ENCODE measurements at places on chromosomes 1 and 21. TPM values are rescaled to one million over a fixed set of nuclear protein-coding genes. Genes with fewer than 3 reads are reported as not detected.

The TPTE gene
- total RNA-seq = not detected

The IFNGR2 gene
- 42.4 TPM for total RNA-seq

The SMG7 gene
- 18.3 TPM for total RNA-seq

The CELA2A gene
- total RNA-seq = not detected

The APOBEC4 gene
- total RNA-seq = not detected

The MROH9 gene
- not detected for total RNA-seq

The UMODL1 gene
- total RNA-seq = not detected

The ZNF648 gene
- total RNA-seq = not detected

The GLMP gene
- 34.2 TPM for total RNA-seq

The PLD5 gene
- under 0.01 TPM for total RNA-seq

The GPR37L1 gene
- under 0.01 TPM for total RNA-seq

- DNase-seq = peak; percentile 7
Observed at GRCh38 chr1:112268408-112268807, 127.6 kb upstream of the CTTNBP2NL start.

- DNase-seq = no peak
Observed at GRCh38 chr1:92538048-92538412, 51.3 kb upstream of the GFI1 start.

GRCh38 chr1:212037900-212038299 is 2.4 kb downstream of the DTL start:
- peak; percentile 74 for DNase-seq

GRCh38 chr1:8078176-8078671 is 52.1 kb upstream of the ERRFI1 start:
- DNase-seq = peak; percentile 94

- no peak for DNase-seq
Observed at GRCh38 chr1:36156329-36157114, 562 bp downstream of the MAP7D1 start.

GRCh38 chr1:228454238-228454637 is 32.9 kb upstream of the RNF187 start:
- DNase-seq = peak; percentile 49

DNA sequence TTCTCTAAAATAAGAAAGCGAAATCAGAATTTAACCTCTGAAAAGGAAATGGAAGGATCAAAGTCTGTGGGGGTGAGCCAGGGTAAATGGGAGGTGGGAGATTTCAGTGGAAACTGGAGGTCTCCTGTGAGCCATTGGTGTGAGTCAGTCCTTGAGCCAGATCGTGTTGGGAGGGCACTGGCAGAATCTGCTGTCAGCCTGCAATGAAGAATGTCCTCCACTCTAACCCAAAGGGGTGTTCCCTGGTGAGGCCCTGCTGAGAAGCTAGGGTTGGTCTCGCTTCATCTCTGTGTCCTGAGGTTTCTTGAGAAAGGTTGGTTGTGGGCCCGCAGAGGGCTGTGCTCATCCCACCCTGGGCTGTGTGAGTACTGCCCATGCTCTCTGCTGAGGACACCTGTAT is 2.4 kb downstream of the QSOX1 start:
- DNase-seq = no peak

GRCh38 chr1:27099587-27100334 is 55.2 kb downstream of the SLC9A1 start:
- peak; percentile 63 for DNase-seq

DNA sequence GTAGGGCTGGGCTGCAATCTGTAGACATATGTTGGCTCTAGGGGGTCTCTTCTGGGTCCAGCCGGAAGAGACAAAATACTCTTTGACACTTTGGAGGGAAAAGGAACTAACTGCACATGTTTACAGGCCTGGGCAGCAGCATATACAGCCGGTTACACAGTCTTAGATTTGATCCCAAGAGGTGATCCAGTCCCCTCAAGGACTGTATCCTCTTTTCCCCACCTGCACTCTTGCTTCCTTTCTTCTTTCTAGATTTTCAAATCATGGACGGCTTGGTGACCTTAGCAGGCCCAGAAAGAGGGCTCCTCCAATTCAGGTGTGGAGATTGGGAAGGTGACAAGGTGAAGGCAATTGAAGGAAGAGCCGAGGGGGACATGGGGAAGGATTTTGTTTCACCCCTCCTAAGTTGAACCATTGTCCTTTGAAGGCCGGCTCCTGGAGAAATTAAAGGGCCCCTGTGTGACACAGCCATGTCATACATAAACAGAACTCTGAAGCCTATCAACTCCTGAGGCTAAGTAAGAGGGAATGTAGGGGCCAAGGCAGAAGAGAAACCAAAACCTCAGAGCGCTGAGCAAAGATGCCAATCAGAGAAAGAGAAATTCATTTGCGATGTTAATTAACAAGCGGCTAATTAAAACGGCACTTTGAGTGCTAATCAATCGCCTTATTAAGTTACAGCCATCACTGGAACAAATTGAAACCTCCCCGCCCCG is 5.9 kb upstream of the BARHL2 start:
- no peak for DNase-seq

- DNase-seq = peak; percentile 73
Observed at GRCh38 chr1:61287014-61287413, 204.7 kb downstream of the NFIA start.

- no peak for DNase-seq
Observed at GRCh38 chr1:6445062-6445763, 20.6 kb downstream of the ESPN start.

DNA sequence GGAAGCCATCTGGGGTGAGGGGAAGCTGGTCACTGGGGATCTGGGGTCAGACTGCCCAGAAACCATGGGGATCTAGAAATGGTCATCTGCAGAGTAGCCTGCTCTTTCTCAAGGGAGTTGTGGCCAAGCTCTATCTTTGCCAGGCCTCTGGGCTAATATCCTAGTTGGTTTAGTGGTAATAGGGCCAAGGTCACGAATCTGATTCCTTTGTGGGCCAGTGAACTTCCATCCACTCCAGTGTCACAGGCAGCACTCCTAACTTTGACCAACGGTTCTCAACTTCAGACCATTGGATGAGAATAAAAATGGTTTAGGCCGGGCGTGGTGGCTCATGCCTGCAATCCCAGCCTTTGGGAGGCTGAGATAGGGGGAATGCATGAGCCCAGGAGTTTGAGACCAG is 28.1 kb upstream of the PPP2R5A start:
- no peak for DNase-seq

DNA sequence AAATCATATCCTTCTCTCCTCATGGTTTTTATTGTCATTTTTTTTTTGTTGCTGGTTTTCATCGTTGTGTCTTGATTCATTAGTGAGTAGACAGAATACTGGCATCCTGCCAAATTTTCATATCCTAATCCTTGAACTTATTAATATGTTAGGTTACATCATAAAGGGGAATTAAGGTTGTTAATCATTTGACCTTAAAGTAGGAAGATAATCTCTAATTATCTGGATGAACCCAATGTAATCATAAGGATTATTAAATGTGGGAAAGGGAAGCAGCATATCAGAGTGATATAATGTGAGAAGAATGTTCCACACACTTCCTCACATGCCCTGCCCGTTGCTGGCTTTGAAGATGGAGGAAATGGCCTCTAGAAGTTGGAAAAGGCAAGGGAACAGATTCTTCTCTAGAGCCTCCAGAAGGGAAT is 299.7 kb downstream of the HMCN1 start:
- DNase-seq = peak; percentile 72

DNA sequence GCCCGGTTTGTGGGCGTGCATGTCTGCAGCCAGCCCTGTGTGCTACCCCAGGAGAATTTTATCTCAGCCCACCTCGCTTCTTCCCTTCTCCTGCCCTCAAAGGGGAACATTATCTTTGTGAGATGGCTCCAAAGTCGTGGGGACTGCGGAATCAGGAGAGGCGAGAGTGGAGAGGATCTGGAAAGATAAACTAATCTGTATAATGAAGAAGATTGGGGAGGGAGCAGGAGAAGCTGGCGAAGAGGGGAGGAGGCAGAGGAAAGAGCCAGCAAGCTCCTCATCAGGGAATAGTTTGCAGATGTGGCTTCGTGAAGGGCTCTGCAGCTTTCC is 310.3 kb downstream of the MATN1 start:
- no peak for DNase-seq

DNA sequence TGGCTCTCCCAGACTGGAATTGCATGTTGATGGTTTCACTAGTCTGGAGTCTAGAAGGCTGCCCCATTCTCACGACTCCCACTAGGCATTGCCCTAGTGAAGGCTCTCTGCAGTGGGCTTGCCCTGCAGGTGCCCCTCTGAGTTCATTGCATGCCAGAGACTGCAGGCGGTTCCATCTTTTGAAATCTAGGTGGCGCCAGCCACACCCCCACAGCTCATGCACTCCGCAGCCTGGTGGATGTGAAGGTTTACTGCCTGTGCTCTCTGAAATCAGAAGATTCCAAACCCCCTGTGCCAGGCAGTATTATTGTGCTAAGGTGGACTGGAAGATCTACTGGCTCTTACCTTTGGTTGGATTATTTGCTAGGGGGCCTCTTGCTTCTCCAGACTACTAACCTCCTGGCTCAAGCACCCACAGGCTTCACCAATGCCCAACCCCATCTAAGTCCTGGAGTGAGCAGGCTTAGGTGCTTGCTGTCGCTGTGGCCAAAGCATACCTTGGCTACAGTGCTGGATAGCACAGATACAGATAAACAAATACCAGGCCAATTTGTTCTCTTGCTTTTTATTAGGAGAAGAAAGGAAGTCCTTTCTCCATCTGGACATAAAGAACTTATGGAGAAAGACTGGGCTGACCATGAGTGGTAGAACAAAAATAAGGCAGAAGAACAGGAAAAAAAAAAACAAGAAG is 83.5 kb upstream of the SIM2 start:
- no peak for DNase-seq

DNA sequence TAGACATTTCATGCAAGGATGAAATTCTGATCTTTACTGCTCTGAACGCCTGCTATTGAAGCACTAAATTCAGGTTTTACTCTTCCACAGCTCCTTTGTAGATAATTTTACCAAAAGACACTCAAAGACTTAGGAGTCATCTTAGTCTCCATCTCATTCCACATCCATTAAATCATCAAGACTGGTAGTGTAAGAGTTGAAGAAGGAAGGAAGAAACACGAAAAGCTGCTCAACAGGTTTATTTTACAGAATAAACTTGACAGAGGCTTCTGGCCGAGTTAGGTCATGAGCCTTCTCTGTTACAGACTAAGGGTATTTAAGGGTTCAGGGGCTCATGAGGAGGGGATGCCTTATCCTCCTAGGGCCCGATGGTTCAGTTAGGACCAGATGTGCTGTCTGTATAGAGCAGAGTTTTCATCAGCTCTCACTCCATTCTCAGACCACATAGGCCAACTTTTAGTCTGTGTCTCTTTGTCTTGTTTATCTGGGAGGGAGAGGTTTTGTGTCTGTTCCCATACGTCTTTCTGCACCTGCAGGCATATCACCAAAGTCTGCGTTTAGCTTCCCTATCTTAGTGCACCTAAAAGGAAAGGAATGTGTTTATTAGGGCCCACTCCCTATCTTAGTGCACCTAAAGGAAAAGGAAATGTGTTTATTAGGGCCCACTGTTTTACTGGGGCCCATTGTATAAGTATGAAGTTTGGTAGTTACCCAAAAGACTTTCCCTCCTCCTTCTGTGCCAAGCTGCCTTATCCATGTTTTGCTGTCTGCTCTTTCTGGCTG is 57.4 kb upstream of the RGS18 start:
- DNase-seq = peak; percentile 59

- DNase-seq = no peak
Observed at GRCh38 chr1:19353596-19353995, 41.5 kb downstream of the SLC66A1 start.

DNA sequence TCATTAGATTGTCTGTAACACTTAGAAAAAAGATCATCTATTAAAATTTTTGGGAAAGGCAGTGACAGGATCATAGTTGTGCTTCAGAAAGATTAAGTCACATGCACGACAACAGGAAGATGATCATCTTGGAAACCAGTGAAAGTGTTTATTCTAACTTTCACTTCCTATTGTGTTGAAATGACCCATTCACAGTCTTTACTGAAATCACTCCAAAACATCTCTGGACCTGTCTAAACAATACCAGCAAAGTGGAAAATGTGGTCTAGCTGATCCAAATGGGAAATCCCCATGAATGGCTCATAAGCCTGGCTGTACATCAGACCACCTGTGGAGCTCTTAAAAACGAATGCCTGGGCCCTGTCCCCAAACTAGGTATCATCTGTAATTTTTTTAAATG is 111.1 kb upstream of the ETV3 start:
- peak; percentile 48 for DNase-seq

GRCh38 chr1:23958810-23959460 is 693 bp upstream of the PNRC2 start:
- peak; percentile 88 for DNase-seq

- no peak for DNase-seq
Observed at GRCh38 chr1:85375493-85375892, 89.5 kb downstream of the DDAH1 start.

- DNase-seq = no peak
Observed at GRCh38 chr21:46326110-46326703, 2.3 kb downstream of the PCNT start.

DNA sequence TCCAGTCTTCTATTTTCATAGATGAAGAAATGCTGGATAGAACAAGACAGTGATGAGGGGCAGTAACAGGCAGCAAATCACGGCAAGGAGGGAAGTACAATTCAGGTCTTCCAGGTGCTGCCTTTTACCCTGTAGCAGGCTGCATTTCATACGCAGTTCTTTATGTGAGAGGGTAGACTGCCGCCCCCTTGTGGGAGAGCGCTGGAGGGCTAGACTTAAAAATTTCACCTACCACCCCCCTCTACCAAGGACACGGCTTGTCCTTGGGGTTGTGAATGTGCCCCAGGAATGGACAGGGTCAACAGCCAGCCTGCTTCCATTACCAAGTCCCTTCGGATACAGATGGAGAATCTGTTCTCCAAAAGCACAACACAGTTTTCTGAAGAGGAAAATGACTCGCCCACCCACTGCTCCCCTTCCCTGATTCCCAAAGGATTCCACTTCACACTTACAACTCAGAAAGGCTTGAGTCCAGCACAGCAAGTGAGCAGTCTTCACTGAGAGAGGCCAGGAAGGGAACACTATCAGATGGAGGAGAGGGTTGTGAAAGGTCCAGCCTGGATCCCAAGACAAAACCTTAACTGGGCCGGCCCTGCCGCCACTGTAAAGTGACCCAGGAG is 7.4 kb downstream of the WDR77 start:
- no peak for DNase-seq

DNA sequence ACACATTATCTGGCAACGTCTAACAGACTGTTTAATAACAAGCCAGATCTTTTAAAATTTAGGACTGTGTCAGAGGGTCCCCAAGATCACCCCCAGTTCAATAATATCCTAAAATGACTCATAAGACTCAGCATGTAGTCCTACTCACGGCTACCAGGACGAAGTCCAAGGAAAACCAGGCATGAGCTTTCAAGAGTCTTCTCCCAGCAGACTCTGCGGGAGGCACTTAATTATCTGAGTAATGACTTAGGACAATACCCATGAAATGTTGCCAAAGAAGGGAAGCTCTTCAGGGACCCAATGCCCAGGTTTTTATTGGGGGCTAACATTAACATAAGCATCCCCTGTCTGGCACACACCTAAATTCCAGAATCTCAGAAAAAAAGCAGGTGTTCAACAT is 7.0 kb downstream of the HFM1 start:
- no peak for DNase-seq
